ENCODE measurements at places on chromosomes 3 and 15.

- DNase-seq: no peak
Measured at GRCh38 chr3:84759361-84759760, 199.4 kb upstream of the CADM2 start.

DNA sequence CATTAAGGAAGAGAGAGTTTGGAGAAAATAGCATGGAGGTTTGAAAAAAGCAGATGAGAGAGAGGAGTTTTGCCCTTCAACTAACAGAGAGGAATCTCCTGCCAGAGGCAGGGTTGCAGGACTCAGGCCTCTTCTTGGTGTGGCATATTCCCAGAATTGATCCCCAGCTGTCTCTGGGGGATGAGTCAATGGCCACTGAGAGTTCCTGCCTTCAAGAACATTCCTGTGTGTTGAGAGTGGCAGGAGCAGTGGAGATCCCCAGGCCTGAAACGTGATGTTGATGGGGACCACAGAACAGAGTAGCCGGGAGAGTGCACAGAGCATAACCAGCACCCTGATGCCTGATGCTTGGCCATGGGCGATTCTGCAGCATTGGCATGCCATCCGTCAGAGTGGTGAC lies 348.4 kb upstream of the THBS1 start:
- no peak for DNase-seq

- DNase-seq: peak; percentile 13
Measured at GRCh38 chr15:98658831-98659699, 10.7 kb downstream of the IGF1R start.

- DNase-seq: no peak
Measured at GRCh38 chr3:4804161-4805058, 174.8 kb upstream of the BHLHE40 start.
